Large intestine (tissue), 12 donors: ENCODE measurements at places on chromosomes 1 and 21. TPM values are rescaled to one million over a fixed set of nuclear protein-coding genes. Genes with fewer than 3 reads are reported as not detected.
A peak's percentile ranks its signal among the peaks of the same experiment; 100 is the strongest.

The GRHL3 gene
- 0.54 TPM for polyA plus RNA-seq

The TRIM63 gene
- 6.4 TPM for polyA plus RNA-seq

The GGPS1 gene
- 35.5 TPM for polyA plus RNA-seq

The RPAP2 gene
- polyA plus RNA-seq, result 21.8 TPM

The PAPPA2 gene
- 1.4 TPM for polyA plus RNA-seq

The PRDM2 gene
- polyA plus RNA-seq, result 26.0 TPM

The UHMK1 gene
- 38.5 TPM for polyA plus RNA-seq

The PHACTR4 gene
- 38.0 TPM for polyA plus RNA-seq

The RHCE gene
- 0.60 TPM for polyA plus RNA-seq

The TOMM40L gene
- polyA plus RNA-seq, result 16.2 TPM

The SPRR3 gene
- polyA plus RNA-seq, result not detected

DNA sequence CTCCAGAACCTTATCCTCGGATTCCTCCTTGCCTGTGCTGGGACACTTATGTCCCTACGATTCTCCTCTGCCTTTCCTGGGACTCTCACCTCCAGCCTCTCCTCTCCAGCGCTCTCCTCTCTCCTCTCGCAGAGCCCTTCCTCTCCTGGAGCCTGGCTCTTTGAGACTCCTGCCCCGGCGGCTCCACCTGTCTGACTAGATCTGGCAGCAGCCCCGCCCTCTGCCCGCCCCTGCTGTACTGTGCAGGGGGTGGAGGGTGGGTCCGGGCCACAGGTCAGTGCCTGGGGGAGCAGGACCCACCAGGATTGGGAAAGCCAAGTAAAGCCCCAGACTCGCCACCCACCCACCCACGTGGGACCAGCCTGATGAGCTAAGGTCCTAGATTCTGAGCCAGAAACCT is 1.6 kb downstream of the ELOVL1 start:
- H3K4me1 ChIP-seq, result peaks cover 42% of the 10 kb centered on the region
- peaks cover 41% of the 10 kb centered on the region for H3K36me3 ChIP-seq
- DNase-seq, result peak; percentile 70
- no peaks in the 10 kb centered on the region for H3K27me3 ChIP-seq

- no peak for DNase-seq
- H3K27ac ChIP-seq, result no peak overlapping the region
- H3K36me3 ChIP-seq, result no peaks in the 10 kb centered on the region
These were observed 233.3 kb upstream of the COA6 start for GRCh38 chr1:234139966-234140365.

- H3K27ac ChIP-seq, result peak overlapping the region; percentile 87
- no peaks in the 10 kb centered on the region for H3K36me3 ChIP-seq
- H3K27me3 ChIP-seq, result no peaks in the 10 kb centered on the region
These were observed 129.2 kb downstream of the CLIC6 start for GRCh38 chr21:34797921-34798535.

DNA sequence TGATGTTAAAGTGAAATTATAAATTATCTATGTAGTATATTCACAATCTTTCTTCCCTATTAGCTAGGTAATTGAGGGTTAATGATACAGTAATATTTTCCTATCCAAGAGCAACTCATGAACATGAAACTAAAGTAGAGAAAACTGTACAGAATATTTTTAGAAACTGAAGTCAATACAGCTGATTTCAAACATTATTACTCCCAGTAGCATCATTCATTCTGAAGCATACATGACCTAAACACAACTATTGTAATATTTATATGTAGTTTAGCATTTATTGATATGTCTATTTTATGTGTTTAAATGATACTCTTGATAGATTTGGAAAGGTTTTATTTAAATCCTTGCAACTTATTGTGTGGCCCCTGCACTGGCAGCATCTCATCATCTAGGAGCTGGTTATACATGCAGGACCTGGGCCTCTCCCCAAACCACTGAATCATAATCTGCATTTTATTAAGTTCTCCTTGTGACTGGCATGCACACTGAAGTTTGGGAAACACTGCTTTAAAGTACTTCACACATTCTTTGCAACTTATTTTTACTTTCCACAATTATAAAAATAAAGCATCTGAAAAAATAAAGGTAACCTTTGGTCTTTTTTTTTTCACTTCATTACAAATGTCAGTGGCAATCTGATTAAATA is 199.9 kb downstream of the LRRC40 start:
- H3K27me3 ChIP-seq, result no peaks in the 10 kb centered on the region
- DNase-seq, result no peak
- H3K4me1 ChIP-seq, result no peaks in the 10 kb centered on the region
- H3K36me3 ChIP-seq, result no peaks in the 10 kb centered on the region
- H3K4me3 ChIP-seq, result no peak overlapping the region

DNA sequence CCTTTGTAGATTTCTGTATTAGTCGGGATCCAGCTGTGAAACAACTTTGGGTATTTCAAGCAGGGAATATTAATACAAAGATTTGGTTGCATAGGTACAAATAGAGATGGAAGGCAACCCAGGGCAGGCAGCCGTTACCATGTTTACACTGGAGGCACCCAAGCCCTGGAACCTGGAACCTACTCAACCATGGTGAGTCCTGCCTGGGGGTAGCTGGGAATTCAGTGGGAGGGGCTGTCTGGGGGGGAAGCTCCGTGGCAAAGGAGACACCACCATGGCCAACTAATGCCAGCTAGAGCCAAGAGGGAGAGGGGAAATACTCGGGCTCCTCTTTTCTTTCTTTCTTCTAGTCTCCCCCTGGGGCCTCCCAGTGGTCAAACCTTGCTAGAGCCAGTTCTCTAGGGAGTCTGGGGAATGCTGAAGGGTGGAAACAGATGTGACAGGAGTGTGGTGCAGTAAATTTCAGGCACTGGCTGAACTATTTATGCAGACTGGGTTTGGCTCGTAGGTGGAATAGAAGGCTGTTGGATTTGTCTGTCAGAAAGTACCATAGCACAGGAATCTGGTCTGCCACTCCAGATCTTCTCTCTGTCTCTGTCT is 91.9 kb upstream of the CACNA1E start:
- DNase-seq, result no peak
- H3K4me3 ChIP-seq, result no peak overlapping the region
- peaks cover 3% of the 10 kb centered on the region for H3K27me3 ChIP-seq

DNA sequence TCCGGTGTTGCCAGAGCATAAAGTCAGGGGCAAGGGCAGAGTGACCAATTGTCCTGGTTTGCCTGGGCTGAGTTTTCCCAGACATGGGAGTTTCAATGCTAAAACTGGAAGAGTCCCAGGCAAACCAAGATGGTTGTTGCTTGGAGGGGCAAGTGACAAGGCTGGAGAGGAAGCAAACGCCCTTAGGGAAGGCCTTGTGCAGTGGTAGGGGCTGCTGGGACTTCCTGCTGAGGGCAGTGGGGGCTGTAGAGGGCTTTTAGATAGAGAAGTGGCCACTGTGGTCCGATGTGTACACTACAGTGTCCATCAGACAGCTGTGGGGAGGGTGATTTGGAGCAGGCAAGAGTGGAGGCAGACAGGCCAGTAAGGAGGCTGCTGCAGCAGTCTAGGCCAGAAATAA is 7.0 kb upstream of the CELA2A start:
- no peaks in the 10 kb centered on the region for H3K4me1 ChIP-seq
- no peak overlapping the region for H3K27ac ChIP-seq
- no peak overlapping the region for H3K4me3 ChIP-seq
- no peaks in the 10 kb centered on the region for H3K36me3 ChIP-seq
- DNase-seq, result no peak

GRCh38 chr1:109298666-109299557 is 7.9 kb downstream of the MYBPHL start:
- no peaks in the 10 kb centered on the region for H3K36me3 ChIP-seq
- H3K27ac ChIP-seq, result peak overlapping the region; percentile 39
- peak; percentile 29 for DNase-seq
- H3K4me3 ChIP-seq, result no peak overlapping the region

GRCh38 chr1:234452406-234452965 is 26.5 kb downstream of the TARBP1 start:
- H3K27me3 ChIP-seq, result no peaks in the 10 kb centered on the region
- DNase-seq, result no peak
- H3K27ac ChIP-seq, result no peak overlapping the region
- H3K36me3 ChIP-seq, result peaks cover 29% of the 10 kb centered on the region

GRCh38 chr1:183235503-183235902 is 49.4 kb downstream of the LAMC2 start:
- H3K4me1 ChIP-seq, result peaks cover 31% of the 10 kb centered on the region
- no peak for DNase-seq
- no peaks in the 10 kb centered on the region for H3K27me3 ChIP-seq
- peaks cover 40% of the 10 kb centered on the region for H3K36me3 ChIP-seq
- H3K4me3 ChIP-seq, result no peak overlapping the region

DNA sequence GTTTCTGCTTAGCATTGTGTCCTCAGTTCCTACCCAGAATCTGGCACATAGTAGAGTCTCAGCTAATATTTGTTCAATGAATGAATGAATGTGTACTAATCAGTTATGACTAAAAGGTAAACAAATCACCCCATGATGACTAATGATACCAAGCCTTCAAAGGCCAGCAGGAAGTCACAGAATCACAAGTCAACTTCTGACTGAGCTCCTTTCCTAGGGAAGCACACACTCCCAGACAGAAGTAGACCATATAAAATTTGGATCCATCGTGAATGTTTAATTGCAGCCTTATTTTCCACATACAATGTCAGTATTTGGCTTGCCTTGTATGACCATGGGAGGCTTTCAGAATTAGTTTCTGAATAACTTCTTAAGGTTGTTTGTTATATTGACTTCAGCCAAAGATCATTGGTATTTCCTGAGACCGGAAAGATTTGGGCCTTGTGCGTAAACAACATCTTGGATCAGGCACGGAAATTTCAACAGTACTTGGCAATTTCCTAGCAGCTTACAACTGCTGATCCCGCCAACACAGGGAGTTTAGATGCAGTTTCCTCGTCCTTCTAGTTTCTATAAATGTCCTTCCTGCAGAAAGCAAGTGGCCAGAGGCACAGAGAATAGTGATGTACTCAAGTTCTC is 185.9 kb upstream of the ATP1B1 start:
- no peaks in the 10 kb centered on the region for H3K4me1 ChIP-seq
- no peaks in the 10 kb centered on the region for H3K36me3 ChIP-seq
- no peak overlapping the region for H3K27ac ChIP-seq
- no peak for DNase-seq
- no peak overlapping the region for H3K4me3 ChIP-seq

DNA sequence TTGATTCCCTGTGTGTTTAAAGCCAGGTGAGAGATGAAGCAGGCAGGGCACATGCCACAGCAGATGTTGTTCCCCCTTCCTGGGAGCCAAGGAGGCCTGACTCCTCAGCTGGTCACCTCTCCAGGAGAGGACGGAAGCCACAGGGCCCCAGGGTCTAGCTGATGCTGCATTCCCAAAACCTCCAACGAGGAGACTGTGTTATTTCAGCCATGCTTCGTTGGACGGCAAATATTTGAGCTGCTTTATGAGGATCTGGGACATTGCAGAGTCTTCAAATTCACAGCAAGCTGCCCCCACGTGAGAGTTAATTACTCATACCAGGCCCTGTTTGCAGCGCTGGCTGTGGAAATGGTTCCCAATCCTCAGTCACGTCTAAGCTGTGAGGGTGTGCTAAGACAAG is 85.3 kb downstream of the CDC7 start:
- H3K4me3 ChIP-seq, result no peak overlapping the region
- H3K4me1 ChIP-seq, result peaks cover 4% of the 10 kb centered on the region
- no peak overlapping the region for H3K27ac ChIP-seq
- H3K27me3 ChIP-seq, result no peaks in the 10 kb centered on the region
- no peaks in the 10 kb centered on the region for H3K36me3 ChIP-seq

DNA sequence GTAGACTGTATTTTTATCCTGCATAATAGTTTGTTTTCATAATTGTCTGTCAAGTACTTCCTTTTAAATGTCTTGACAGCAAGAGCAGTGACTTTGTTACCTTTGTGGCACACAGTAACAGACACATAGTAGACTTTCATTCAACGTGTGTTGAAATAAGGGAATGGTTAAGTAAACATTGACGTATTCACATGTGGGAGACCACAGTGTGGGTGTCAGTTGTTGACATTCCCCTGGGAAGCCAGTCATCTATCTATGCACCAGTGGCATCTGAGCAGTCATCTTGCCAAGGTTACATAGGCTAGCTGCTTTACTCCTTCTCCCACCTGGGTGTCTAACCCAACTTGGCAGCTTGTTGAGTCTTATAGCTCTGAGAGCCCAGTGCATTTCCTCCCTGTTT is 1.4 kb upstream of the NUP133 start:
- H3K27me3 ChIP-seq, result no peaks in the 10 kb centered on the region
- H3K4me1 ChIP-seq, result peaks cover 9% of the 10 kb centered on the region
- peaks cover 3% of the 10 kb centered on the region for H3K36me3 ChIP-seq
- no peak overlapping the region for H3K27ac ChIP-seq
- H3K4me3 ChIP-seq, result no peak overlapping the region

- no peaks in the 10 kb centered on the region for H3K27me3 ChIP-seq
- H3K27ac ChIP-seq, result no peak overlapping the region
- no peaks in the 10 kb centered on the region for H3K4me1 ChIP-seq
- no peaks in the 10 kb centered on the region for H3K36me3 ChIP-seq
These were observed 116.5 kb upstream of the C1orf174 start for GRCh38 chr1:4016351-4017130.

- DNase-seq, result no peak
- peaks cover 24% of the 10 kb centered on the region for H3K36me3 ChIP-seq
- no peak overlapping the region for H3K27ac ChIP-seq
- H3K4me1 ChIP-seq, result peaks cover 10% of the 10 kb centered on the region
- no peak overlapping the region for H3K4me3 ChIP-seq
These were observed 786 bp upstream of the CTSK start for GRCh38 chr1:150808846-150809245.
